ENCODE measurements at places on chromosomes 7 and 10.

- no peak for DNase-seq
These were observed 321.7 kb upstream of the LRGUK start for GRCh38 chr7:133805426-133805825.

DNA sequence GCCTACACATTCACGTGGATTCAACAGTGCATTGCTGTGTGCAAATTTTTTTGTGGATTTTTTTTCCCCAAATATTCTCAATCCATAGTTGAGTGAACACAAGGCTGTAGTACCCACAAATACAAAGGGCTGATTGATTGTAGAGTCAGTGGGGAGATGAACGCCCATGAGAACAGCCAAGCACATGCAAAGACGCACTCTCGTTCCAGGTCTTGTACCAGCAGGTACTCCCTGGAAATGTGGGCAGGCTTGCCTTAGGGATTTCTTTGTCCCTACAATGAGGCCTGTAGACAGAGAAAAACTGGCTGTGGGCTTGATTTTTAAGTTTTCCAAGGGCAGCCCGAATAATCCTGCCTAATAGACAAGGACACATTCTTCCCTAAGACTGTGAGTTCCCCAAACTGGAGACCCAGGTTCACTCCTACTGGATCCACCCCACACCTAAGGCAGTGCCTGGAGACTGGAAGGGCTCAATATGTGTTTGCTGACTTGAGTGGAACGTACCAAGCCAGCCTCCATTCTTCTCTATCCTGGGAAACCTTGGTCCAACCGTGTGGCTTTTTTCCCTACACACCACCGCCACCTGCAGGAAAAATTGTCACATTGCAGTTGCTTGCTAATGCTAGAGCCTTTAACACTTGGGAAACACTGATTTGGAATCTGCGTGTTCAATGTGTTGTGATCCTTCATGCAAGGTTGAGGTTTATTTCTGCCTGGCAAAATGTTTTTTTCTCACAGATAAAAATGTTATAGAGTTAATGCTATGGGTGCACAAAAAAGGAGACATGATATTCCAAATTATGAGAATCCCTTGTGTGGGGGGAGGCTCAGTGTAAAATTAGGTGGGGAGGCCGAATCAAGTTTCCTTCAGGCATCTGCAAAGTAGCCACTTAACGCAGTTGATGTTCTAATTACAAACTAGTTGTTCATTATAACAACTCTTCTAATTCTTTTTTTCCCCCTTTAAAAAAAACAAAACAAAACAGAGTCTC, 49.3 kb downstream of the PPP1R17 start:
- peak; percentile 43 for DNase-seq

GRCh38 chr10:28719789-28720436, 42.6 kb downstream of the BAMBI start:
- no peak for DNase-seq

DNA sequence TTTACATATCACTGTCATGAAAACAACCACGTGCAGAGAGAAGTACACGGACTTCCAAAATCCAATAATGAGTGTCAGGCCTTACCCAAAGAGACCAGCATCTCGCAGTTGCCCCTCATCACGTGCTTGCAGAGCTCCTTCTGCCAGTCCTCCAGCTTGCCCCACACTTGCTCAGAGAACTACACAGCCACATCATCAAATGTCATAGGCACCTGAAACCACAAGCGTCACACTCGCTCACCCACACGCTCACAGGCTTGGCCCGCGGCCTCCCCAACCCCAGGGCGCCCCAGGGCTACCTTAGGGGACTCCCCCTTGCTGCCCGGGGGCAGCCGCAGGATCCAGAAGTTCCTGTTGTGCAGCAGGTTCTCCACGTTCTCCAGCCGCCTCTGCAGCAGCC, 123.4 kb upstream of the ZNF746 start:
- DNase-seq, result no peak

DNA sequence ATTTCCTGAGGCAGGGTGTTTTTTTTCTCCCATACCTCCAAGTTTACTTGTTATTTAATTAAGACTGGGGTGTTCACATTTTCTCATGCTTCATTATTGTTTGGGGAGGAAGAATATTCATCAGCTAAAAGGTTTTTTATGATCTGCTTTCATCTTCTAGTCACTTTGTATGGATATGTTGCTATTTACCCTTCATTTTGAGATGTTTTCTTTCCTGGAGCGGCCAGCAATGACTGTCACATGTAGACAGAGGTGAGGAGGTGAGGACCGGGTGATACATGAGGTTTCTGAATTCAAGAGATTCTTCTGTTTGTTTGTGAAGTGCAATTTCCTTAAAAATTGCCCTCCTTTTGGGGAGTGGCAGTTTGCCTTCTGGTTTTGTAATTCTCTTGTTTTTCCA, 261.8 kb upstream of the BMPER start:
- no peak for DNase-seq

GRCh38 chr10:48219194-48219593, 55.3 kb downstream of the FRMPD2 start:
- DNase-seq, result no peak

DNA sequence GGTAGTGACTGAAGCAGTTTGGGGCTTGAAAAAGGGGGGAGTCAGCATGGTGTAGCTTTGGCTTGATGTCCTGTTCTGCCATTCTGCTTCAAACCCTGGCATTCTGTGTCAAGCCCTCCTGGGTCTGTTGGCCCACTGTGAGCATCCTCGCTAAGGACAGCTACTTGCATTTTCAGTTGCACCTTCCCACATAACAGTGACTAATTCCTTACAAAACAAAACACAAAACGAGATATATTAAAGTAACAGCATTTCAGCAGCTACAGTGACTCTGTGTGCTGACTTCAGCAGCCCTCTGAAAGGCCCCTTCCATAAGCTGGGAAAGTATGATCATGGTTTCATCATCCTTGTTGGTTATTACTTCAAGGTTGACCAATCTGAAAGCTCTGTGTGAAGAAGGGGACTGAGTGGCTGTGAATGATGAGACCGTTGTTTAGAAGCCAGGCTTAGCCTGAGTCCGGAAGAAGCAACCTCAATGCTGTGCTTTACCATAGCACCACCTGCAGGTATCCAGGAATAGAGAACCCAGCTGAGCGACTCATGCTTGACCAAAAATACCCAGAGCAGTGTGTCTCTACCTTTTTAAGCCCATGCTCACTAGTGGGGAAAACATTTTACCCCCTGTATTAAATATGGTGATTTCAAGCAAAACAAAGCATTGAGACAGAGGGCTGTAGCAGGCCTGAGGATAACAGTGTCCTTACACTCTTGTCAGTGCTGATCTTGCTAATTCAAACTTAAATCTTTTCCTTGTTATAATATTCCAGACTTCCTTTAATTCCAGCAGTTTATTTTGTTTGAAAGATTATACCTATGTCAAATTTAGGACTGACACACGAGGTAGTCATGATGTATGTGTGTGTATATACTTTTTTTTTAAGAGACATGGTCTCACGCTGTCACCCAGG, 42.6 kb upstream of the CC2D2B start:
- DNase-seq, result no peak

- DNase-seq, result no peak
These were observed 31.9 kb upstream of the GUSB start for GRCh38 chr7:66013938-66014337.

GRCh38 chr7:67940400-67940799, 943.8 kb downstream of the TYW1 start:
- DNase-seq, result no peak

DNA sequence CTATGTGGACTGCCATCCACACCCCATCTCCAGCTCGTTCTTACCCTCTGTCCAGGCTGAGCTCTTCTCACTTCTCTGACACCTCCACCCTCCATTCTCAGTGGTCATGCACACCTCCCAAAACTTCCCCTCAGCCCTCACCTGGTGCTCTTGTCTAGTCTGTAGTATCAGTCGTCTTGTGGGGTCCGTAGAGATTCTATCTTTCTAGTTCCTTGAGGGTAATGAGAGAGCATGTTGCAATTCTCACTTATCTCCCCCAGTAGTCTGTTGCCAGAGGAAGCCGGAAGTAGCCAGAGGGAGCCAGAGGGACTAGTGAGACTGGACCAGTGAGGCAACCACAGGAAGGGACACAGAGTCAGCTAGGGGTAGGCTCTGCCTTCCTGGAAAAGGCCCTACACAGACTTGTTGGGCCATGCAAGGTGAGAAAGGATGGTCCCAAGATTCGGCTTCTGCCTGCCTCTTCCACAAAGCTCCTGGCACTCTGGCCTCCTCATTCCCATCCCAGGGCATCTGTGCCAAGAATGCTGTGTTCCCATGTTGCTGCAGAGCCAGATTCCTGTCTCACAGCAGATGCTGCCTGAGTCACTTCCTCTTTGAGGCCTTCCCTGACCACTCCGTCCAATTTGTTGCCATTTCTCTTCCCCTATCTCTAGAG, 50.6 kb upstream of the DUSP5 start:
- DNase-seq, result no peak

DNA sequence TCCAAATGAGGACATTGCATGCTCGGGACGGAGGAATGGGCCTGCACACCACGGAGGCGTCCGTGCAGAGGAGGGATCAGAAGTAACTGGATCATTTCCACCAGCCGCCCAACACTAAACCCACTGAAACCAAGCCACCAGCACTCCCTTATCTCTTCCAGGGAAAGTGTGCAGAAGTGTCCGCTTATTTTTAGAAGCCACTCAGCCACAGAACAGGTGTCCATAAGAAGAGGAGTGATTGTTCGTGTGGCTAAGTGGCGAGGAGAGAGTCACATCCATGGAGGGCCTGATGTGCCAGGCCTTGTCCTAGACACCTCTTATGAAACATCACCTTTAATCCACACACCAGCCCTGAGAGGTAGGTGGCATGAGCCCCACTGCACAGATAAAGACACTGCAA, 407.9 kb upstream of the NPVF start:
- no peak for DNase-seq

- DNase-seq, result no peak
These were observed 143.1 kb downstream of the WDR37 start for GRCh38 chr10:1199345-1199673.

- DNase-seq, result no peak
These were observed 41.0 kb downstream of the WDFY4 start for GRCh38 chr10:48725708-48726107.

- DNase-seq, result no peak
These were observed 1238.9 kb downstream of the XPNPEP1 start for GRCh38 chr10:108684431-108684830.

GRCh38 chr10:20993830-20994527, 96.9 kb upstream of the NEBL start:
- no peak for DNase-seq

- DNase-seq, result no peak
These were observed 73.6 kb downstream of the ELFN1 start for GRCh38 chr7:1743481-1744230.

DNA sequence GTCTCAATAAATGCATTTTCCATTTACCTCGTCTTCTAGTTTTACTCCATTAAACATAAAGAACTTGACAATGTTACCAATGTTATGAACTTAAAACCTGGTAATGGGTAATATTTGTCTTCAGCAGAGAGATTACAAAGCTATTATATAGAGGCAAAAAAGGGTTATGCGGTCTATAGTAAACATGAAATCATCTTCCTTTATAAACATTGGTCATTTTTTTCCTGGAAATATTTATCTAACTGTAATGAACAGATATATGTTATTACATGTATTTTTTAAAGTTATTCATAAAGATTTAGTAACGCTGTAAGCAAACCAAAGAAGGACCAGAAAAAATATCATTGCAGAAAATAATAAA, 1.3 kb downstream of the VWDE start:
- DNase-seq, result no peak

DNA sequence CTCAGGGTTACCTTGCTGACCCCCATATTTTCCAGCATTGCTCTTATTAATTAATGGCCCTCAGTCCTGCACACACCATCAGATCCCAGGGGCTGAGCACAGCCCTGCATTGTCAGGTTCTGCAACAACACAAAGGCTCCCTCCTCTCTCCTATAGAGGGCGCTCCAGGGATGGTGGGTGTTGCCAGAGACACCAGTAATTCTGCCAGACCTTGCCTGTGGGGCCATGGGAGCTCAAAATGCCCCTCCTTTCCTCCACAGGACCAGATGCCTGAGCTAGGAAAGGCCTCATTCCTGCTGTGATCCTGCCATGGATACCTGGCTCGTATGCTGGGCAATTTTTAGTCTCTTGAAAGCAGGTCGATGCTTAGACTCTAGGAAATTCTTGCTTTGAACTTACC, 42.8 kb upstream of the PRSS58 start:
- no peak for DNase-seq
